ENCODE measurements at places on chromosomes 2 and 18.

- no peak for DNase-seq
Observed at GRCh38 chr2:59874971-59875755, 678.3 kb downstream of the BCL11A start.

- peak; percentile 6 for DNase-seq
Observed at GRCh38 chr2:176830362-176830761, 382.2 kb upstream of the HNRNPA3 start.

- DNase-seq: no peak
Observed at GRCh38 chr2:158321264-158321663, 135.3 kb downstream of the CCDC148 start.

DNA sequence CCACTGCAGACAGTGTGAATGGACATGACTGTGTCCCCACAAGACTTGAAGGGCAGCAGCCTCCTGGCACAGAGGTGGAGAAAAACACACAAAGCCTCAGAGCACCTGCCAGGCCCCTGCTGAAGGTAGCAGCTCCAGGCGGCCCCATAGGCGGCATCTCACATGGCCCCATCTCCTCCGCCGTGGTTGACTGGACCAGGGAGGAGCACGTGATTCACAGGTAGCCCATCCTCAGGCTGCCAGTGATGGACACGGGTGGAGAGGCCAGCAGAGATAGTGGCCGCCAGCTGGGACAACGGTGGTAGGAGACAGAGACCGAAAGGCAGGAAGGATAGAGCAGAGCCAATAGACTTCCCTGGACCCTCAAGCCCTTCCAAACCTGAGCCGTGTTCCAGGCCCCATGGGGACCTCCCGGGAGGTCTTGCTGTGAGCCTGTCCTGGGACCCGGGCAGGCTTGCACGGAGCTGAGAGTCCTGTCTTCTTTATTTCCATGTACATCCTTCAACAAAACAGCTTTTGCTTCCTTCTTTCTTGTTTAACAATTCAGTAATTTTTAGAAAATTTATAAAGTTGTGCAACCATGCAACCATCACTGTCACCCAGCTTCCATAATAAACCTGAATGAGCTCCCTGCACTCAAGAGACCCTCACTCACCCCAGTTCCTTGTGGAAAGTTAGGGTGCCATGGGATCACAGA, 26.9 kb downstream of the GPR55 start:
- no peak for DNase-seq

DNA sequence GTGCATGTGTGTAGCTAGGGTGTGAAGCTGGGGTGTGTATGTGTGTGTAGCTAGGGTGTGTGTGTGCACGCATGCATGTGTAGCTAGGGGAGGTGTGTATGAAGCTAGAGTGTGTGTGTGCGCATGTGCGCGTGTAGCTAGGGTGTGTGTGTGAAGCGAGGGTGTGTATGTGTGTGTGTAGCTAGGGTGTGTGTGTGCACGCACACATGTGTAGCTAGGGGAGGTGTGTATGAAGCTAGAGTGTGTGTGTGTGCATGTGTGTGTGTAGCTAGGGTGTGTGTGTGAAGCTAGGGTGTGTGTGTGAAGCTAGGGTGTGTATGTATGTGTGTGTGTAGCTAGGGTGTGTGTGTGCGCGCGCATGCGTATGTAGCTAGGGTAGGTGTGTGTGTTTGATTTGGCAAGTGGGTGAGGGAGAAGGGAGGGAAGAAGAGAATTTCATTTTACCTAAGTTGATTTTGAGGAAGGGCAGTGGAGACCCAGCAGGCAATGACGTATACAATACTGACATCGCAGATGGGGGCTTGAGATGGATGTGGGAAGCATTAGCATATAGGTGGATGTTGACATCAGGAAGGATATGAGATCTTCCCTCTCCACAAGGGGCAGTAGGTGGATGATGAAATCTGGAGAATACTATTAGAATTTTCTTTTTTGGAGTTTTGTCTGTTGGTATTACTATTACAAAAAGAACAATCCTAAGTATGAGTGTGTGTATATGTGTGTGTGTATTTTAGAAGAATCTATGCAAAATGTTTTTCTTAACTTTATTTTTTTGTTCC, 70.7 kb downstream of the PRELID3A start:
- DNase-seq: no peak

GRCh38 chr18:25675123-25675850, 323.3 kb upstream of the ZNF521 start:
- no peak for DNase-seq

GRCh38 chr18:78789850-78790249, 189.8 kb upstream of the SALL3 start:
- DNase-seq: no peak

- DNase-seq: no peak
Observed at GRCh38 chr18:2881088-2881839, 34.5 kb downstream of the EMILIN2 start.
